ENCODE measurements at places on chromosomes 2 and 18.

DNA sequence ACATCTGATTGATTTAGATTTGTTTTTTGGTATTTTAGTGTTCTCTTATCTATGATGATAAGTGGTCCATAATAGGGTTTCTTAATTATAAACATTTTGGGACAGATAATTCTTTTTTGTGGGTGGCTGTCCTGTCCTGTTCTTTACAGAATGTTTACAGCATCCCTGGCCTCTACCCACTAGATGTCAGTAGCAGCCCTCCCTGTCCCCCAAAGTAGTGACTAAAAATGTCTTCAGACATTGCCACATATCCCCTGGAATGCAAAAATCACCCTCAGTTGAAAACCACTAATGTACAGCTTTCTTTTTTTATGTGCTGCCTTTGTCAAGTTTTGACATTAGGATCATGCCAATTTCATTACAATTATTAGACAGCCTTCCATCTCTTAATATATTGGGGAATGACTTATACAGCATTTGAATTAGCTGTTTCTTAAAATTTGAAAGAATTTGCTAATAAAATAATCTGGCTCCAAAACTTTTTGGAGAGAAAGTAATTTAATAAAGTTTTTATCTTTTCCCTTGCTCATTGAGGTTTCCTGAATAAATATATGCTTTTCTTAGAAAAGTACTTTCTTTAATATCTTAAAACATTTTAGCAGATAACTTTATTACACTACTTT is 19.5 kb downstream of the WIPF1 start:
- DNase-seq: no peak

DNA sequence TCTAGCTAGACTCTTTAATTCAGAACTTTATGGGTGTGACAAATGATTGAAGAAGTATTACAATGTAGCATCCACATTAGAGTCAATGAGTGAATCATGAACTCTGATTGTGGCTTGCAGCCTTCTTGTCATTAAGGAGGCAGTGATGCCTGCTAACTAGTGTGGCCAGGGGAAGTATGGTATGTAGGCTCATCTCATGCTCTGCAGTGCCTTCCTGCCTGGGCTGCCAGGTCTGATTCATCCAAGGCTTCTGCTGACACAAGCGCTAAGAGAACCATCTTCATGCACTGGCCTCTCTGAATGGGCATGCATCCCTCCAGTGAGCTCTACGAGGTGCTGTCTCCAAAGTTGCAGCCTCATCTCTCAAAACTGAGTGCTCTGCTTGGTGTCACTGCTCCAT is 144.3 kb downstream of the MTCL1 start:
- DNase-seq: no peak

DNA sequence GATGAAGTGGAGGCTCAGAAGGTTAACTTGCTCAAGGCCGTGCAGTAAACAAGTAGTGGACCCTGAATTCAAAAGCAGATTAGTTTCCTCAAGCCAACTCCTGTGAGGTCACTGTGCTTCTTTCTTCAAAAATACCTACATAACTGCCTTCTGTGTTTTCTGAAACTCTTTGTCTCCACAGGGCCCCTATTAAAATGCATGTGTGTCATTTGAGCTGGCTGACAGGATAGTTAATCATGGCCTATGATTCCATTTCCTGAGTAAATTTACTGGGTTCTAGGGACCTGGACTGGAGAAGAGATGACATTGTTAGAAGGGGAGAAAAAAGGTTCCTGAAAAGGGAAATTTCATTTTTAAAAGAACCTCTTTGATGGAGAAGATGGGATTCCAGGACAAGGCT is 12.9 kb upstream of the DTNA start:
- no peak for DNase-seq

DNA sequence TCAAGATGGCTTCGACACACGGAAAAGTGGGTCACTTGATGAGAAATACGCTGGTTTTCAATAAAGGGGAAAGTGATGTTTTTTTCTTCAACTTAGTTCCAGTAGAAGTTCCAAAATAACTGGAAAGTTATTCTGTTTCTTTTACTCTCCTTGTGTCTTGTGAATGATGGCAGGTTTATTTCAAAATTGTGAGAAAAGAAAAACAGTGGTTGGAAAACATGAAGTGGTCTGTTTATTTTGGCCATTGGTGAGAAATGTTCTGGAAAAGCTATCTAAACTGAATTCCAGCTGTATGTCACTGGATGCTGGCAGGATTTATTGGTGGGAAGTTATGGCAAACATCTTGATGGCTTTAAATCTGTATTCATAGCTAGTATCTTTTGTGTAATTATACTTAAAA is 484.1 kb downstream of the DCC start:
- no peak for DNase-seq

- no peak for DNase-seq
Observed at GRCh38 chr2:64374686-64375085, 79.3 kb upstream of the LGALSL start.

DNA sequence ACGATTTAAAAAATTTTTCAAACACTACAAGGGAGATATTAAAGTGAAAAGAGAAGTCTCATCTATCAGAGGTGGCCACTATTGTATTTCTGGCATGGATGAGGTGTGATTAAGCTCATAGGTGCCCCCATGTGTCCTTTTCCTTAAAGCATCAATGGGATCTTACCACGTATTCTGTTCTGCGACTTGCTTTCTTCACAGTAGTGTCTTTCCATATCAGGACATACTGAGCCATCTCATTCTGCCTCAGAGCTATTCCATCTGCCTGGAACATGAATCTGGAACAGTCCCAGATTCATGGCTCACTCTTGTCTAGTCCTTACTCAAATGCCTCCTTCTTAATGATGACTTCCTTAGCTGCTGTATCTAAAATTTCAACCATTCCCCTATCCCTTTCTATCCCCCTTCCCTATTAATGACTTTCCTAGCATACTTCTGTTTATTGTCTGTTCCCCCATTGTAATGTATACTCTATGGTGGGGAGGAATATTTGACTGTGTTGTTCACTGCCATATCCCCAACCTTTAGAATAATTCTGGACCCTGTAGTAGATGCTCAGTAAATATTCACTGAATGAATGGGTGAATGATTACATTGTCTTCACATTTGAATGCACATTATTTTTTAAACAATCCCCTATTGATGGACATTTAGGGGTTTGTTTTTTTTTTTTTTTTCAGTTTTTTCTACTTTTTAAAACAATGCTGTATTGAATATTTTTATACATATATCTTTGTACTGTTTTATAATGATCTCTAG is 11.1 kb downstream of the STAMBP start:
- no peak for DNase-seq
